ENCODE measurements at places on chromosomes 4 and X.

- peak; percentile 14 for DNase-seq
These were observed 689 bp downstream of the METAP1 start for GRCh38 chr4:98996056-98996764.

DNA sequence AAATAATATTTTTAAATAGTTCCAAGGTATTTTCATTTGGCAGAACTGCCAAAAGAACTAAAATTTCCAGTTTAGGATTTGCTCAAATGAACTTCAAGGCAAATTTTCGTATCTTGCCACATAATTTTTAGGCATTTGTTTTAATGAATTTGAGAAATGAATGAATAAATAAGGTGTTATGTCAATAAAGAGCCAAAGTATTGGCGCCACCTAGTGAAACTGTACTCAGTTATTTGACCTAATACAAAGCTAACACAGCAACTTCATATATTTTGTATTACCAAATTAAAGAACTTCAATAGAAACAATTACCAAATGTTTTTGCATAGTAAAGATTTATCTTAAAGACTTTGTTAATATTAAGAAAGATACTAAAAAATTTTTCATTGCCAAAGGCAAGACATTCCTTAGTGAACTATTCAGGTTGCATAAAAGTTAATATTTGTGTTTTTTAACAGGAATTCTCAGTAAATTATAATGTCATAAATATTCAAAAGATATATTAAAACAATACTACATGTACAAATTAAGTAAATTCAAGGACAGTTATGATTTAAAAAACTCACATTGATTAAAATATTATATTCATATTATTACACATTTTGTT is 50.3 kb downstream of the STPG2 start:
- no peak for DNase-seq

GRCh38 chrX:97374266-97374665 is 490.6 kb downstream of the RPA4 start:
- no peak for DNase-seq

GRCh38 chr4:6193399-6193798 is 7.0 kb downstream of the JAKMIP1 start:
- DNase-seq: no peak

DNA sequence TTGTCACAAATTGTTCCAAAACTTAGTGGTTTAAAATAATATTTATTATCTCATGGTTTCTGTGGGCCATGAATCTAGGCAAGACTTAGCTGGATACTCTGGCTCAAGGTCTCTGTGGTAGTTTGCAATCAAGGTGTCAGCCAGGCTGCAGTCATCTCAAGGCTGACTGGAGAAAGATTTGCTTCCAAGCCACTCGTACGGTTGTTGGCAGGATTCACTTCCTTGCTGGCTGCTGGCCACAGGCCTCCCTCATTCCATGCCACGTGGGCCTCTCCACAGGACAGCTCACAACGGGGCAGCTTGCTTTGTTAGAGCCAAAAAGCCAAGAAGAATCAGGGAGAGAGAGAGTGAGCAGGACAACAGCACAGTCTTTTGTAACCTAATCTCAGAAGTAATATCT is 101.4 kb downstream of the WWC2 start:
- DNase-seq: no peak

DNA sequence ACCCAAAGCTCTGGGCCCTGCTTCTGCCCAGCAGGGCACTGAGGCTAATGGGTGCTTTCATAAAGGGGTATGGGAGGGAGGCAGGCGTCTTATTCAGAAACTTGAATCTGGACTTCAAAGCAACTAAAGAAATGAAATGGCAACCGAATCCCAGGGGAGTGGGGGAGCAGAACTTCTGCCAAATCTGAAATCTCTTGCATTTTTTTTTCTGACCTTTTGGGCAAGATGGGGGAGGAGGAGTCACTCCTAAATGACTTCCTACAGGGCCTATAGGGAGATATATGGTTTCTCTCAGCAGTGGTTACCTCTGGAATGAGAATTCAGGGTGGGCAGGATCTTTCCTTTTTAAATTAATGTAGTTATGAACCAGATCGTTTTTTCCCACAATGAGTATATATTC is 30.6 kb upstream of the KIAA1210 start:
- no peak for DNase-seq

- DNase-seq: no peak
These were observed 206.5 kb downstream of the ENOX2 start for GRCh38 chrX:130696542-130696941.

DNA sequence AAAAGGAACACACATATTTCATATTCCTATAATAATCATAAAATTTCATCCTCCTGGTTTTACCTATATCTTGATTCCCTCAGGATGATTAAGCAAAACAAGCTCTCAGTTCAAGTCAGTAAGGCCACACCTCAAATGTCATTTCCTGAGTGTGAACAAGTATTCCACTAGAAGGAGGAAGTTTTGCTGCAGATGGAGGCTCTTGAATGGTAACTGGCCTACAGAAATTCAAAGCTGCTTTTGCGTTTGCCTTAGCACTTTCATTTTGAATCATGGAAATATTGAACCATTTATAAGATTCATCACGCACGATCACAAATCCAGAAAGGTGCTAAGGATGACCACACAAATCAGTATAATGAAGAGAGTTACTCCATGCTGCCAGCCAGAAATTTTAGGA is 254.4 kb upstream of the CXXC4 start:
- no peak for DNase-seq

DNA sequence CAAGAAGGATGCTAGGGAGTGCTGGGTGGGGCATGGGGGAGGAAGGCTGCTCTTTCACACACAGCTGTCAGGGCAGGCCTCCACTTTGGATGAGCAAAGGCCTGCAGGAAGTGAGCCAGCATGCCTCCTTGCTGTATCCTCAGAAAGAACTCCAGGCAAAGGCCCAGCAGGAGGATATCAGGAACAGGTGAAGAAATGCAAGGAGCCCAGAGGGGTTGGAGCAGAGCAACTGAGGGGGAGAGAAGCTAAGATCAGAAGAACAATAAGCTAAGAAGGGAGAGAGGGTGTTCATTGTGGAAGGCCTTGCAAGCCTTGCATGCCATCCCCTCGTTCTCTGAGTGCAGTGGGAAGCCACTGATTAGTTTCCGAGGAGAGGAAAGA is 115.1 kb downstream of the CAMK2D start:
- no peak for DNase-seq

- no peak for DNase-seq
These were observed 63.9 kb upstream of the FAT1 start for GRCh38 chr4:186787536-186787935.

DNA sequence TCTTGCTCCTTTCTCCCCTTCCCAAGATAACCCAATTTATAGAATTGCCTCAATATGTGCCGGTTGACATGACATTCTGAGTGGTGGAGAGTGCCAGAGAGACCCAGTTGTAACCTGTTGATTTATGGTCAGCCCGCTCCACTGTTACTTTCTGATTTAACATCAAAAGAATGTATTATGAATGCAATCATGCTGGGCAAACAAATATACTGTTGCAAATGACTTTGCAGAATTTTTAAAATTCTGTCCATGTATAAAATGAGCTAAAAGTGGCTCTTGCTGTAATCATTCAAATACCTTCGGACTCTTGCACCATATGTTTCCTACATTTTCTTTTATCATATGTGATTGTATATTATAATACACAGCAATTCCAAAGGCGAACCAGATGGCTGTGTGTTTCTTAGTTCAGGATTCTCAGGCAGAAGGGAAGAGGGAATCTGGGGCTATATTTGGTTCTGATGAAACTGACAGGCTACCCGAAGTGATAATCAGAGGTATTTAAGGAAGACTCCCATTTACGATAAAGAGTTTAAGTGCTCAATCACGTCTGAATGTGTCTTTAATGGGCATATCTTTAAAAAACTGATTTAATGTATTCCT is 131.7 kb downstream of the CLCN4 start:
- DNase-seq: no peak

- no peak for DNase-seq
These were observed 77.1 kb downstream of the CNOT6L start for GRCh38 chr4:77742054-77742453.

GRCh38 chr4:164977243-164978164 is at the start of gene TRIM61:
TRIM61 (minus strand) TSS chr4:164977657; CDS start chr4:164970002, 7,655 bp downstream.
- DNase-seq: no peak

DNA sequence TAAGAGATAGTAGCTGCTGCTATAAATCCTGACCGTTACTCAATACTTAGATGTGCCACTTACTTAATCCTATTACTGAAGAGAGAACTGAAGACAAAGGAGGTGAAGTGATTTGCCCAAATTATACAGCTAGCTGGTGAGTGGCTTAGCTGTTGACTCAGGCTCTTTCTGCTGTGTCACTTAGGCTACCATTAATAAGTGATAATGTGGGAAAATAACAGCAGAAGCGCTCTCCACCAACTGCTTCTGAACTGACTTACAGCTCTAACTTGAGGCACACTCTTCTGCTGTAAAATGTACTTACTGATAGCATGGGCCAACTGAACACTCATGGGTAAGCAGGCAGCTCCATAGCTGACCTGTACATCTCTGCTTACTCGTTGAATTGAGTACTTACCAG is 7.5 kb upstream of the KLHL5 start:
- no peak for DNase-seq
